Activated CD8-positive, alpha-beta T cell treated with anti-CD3 and anti-CD28 coated beads, Interleukin-2, amount 10 ng/mL, durations not matched to agents 7 days and 5 days (primary cell): ENCODE measurements at places on chromosomes 3 and 15. TPM values are rescaled to one million over a fixed set of nuclear protein-coding genes. Genes with fewer than 3 reads are reported as not detected.

DNA sequence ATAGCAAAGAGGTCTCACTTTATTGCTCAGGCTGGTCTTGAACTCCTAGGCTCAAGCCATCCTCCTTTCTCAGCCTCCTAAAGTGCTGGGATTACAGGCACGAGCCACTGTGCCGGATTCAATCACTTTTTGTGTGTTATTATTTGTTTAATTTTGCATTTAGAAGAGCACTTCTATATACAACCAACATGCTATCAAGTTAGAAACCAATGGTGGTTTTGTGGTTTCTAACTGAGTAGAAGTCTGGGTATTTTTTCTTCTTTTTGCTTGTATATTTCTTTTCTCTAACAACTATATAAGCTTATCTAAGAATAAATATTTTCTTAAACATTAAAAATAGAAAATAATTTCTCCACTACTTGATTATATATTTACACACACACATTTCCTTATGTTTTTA, 86.7 kb downstream of the PEAK1 start:
- no peak for DNase-seq

GRCh38 chr3:81521855-81522254, 239.6 kb downstream of the GBE1 start:
- DNase-seq = no peak

- no peak for DNase-seq
These were observed 44.0 kb upstream of the HERC1 start for GRCh38 chr15:63877713-63878271.

DNA sequence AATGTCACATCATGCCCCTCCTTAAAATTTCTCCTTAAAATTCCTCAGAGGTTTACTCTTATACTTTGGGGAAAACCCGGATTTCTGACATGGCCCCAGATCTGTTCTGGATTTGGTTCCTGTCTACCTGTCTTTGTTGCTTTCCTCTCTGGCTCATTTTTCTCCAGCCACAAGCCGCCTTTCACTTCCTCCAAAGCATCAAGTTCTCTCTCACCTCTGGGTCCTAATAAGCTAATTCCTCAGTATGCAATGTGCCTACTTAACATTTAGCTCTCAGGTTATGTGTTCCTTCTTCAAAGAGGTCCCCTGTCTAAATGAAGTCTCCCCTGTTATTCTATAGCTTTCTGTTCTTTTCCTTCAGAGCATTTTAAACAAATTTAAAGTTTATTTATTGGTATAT, 16.1 kb downstream of the HMG20A start:
- no peak for DNase-seq

THRB gene
- not detected for total RNA-seq

GRCh38 chr3:123347205-123347604, 101.7 kb downstream of the ADCY5 start:
- no peak for DNase-seq
